Stimulated activated CD4-positive, alpha-beta T cell treated with anti-CD3 and anti-CD28 coated beads, TNF-alpha, amount 100 ng/mL, for 1 hour (primary cell): ENCODE measurements at places on chromosomes 2 and 18.

- no peak for DNase-seq
Measured at GRCh38 chr2:172813314-172813888, 77.8 kb downstream of the RAPGEF4 start.

DNA sequence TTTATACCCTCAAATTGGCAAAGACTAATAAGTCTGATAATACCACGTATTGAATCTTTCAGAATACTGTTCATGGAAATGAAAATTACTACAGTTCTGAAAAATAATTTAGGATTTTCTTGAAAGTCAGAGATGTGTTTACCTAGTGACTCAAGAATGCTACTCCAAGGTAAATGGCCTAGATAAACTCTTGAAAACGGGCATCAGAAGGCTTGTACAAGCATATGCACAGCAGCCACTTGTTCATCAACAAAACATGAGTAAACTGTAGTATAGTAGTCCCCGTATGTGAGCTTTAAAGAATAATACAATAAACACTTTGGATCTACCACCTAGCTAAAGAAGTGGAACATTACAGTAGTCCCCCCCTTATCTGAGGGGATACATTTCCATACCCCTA is 157.5 kb downstream of the THADA start:
- DNase-seq: no peak

GRCh38 chr2:43636621-43637020 is 439 bp upstream of the PLEKHH2 start:
- DNase-seq: no peak

DNA sequence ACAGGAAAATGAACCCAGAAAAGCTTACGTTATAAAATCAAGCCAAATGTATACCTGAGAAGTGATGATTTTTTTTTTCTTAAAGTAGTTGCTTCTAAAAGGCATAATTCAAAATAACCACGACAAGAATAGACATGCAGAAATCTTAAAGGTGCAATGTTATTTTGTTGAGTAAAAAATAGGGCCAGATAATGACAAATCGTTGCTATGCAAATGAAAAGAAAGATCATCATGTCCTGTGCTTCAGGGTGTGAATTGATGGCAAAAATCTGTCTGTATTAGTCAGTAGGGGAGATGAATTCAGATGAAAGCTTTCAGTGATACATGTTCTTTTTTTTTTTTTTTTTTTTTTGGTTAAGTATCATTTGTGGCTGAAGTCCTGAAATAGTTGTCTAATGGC is 24.0 kb downstream of the LYPD6B start:
- no peak for DNase-seq
